Effector memory CD8-positive, alpha-beta T cell (primary cell): ENCODE measurements at places on chromosomes 7 and 10.
A peak's percentile ranks its signal among the peaks of the same experiment; 100 is the strongest.

- DNase-seq = no peak
These were observed 424.2 kb upstream of the LRGUK start for GRCh38 chr7:133702960-133703359.

- no peak for DNase-seq
These were observed 4.7 kb upstream of the NRBF2 start for GRCh38 chr10:63128443-63128842.

GRCh38 chr10:121667948-121668313, 69.7 kb upstream of the FGFR2 start:
- no peak for DNase-seq

- no peak for DNase-seq
These were observed 1.7 kb upstream of the LDB1 start for GRCh38 chr10:102121739-102122372.

- no peak for DNase-seq
These were observed 53.2 kb upstream of the TMEM273 start for GRCh38 chr10:49241385-49241784.

- DNase-seq = no peak
These were observed 241.5 kb upstream of the IGFBP3 start for GRCh38 chr7:46162609-46163008.

DNA sequence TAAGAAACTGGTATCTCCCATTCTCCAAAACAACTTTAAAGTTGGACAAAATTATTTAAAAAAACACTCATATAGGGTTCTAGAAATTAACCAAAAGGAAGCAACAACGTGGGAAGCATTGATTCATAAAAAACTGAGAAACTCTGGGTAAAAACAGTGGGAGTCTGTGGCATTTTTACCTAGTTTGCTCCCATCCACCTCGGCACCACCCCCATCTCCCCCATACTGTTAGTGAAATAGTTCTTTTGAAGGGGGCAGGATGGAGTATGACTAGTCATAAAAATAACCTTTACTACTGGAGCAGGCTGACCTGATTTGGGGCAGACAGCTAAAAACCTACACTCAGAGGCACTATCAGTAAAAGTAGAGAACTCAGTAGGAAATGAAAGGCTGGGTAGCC, 123.2 kb downstream of the AVL9 start:
- no peak for DNase-seq

DNA sequence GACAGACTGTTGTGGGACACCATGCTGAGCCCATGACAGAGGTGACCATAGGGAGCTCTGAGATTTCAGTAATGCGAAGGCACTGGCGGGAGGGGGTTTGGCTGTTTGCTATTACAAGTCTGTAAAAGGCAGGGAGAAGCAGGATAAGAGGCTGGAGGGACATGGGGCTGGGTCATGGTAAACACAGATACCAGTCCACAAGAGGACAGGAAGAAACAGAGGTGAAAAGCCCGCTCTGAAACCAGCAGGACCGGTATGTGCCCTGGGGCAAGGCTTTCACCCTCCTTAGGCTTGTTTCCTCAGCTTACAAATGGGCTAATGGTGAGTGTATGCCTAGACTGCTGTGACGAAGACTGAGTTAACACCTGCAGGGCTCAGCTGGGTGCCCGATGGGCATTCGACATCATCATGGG, 34.1 kb downstream of the ANXA11 start:
- no peak for DNase-seq

GRCh38 chr7:55534262-55534915, 37.9 kb downstream of the VOPP1 start:
- DNase-seq = peak; percentile 39

GRCh38 chr10:128574581-128575210, 448.5 kb upstream of the MKI67 start:
- DNase-seq = no peak

DNA sequence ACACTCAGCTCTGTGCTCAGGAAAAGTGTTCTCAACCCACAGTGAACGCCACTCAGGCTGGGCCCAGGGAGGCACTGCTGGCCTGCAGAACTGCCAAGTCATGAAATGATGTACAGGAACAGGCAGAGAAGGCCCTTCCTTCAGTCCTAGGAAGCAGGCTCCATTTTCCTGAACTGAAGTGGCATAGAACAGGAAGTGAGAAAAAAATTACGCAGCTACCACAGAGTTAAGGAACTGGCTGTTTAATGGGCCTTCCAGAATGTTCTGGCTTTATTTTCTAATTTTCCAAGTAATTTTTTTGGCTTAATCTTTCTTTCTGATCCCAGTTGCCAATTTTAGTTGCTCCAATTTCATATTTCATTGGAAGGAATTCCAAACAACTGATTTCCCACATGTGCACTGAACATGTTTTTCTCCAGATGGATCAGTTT, 39.3 kb downstream of the LRRC18 start:
- DNase-seq = no peak

DNA sequence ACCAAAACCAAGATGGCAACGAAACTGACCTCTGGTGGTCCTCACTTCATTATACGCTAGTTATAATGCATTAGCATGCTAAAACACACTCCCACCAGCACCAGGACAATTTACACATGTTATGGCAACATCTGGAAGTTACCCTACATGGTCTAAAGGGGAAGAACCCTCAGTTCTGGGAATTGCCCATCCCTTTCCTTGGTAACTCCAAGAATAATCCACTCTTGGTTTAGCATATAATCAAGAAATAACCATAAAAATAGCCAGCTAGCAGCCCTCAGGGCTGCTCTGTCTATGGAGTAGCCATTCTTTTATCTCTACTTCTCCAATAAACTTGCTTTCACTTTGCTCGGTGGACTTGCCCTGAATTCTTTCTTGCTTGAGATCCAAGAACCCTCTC, 191.1 kb downstream of the DOCK4 start:
- DNase-seq = no peak

GRCh38 chr10:5559642-5560141, 34.9 kb downstream of the CALML3 start:
- no peak for DNase-seq

- DNase-seq = no peak
These were observed 94.5 kb downstream of the SEC61G start for GRCh38 chr7:54664235-54665228.

DNA sequence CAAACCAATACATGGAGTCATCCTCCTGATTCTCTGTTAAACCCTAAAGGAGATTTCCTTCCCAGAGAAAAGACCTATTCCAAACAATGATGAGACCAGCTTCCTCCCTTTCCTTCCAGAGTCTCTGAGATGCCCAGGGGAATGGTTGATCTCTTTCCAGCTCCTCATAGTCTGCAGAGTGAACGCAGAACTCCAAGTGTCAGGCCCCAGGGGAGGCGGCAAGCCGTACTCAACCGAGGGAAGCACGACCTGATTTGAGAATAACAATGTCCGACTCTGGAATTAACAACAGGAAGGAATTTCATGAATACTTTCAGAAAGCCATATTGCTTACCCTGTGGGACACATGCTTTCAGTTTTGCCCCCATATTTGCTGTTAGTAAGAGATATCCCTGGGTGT, 241.7 kb upstream of the GLI3 start:
- no peak for DNase-seq

GRCh38 chr10:3486346-3487065, 298.5 kb downstream of the KLF6 start:
- no peak for DNase-seq

DNA sequence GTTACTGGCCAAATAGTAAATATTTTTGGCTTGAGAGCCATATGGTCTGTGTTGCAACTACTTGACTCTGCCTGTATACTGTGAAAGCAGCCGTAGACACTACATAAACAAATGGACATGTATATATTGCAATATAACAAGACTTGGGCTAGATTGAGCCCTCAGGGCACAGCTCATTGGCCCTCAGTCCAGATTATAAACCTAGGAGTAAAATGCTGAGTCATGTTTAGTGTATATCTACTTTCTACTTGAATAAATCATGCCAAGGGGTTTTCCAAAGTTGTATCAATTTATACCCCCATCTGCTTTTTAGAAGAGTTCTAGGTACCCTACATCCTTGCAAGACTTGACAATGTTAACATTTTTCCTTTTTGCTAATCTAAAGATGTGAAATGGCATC, 27.4 kb upstream of the POU6F2 start:
- DNase-seq = no peak

- DNase-seq = no peak
These were observed 45.6 kb upstream of the C1GALT1 start for GRCh38 chr7:7136466-7137381.

DNA sequence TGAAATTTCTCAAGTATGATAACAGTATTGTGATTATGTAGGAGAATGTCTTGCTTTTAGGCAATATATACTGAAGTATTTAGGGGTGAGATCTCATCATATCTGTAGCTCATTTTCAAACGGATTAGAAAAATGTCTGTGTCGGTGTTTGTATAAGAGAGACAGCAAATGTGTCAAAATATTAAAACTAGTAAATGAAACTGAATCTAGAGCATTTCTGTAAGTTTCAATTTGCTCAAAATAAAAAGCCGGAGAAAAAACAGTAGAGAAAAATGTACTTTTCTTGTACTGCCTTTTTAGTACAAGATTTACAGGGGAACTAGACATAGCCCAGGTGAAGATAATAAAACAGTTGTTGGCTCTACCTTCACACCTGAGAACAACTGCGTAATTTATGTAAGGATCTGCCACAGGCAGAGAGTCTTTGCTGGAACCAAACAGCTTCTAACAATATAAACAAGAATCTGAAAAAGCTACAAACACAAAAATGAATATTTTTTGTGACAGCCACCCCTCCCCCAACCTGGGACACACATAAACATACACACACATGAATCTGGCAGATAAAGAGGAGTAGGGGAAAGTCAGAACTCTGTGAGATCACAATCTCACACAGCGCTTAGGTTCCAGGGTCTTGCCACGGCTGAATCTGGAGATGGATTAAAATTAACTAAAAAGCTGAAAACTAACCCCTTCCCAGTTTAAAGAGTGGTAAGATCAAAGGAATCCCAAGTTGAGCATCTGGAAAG, 153.3 kb downstream of the AVL9 start:
- no peak for DNase-seq

DNA sequence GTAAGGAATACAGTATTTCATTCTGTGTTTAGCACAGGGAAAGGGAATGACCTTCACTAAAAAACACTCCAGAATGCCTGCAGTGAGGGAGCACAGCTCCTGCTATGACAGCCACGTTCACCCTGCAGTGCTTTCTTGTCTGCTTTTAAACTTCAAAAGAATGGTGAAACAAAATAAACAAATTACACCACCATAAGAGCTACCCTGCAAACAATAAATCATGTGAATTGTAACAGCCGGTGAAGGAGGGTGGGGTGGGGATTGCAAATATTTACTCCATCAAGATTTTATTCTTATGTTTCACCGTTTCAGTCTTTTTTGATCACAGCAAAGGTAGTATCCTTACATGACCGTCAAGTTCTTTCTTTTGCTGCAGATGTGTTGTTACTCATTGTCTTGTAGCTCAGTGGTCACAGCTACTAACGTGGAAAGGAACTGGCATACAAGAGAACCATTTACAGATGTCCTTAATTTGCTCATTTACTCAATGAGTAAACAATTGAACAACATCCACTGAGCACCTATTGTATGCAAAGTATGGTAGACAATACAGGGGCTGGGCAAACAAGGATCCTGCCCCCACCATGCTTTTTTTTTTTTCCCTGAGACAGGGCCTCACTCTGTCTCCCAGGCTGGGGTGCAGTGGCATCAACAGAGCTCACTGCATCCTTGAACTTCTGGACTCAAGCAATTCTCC, 4.1 kb upstream of the CHN2 start:
- no peak for DNase-seq

- DNase-seq = no peak
These were observed 14.3 kb downstream of the UNCX start for GRCh38 chr7:1246871-1247526.

DNA sequence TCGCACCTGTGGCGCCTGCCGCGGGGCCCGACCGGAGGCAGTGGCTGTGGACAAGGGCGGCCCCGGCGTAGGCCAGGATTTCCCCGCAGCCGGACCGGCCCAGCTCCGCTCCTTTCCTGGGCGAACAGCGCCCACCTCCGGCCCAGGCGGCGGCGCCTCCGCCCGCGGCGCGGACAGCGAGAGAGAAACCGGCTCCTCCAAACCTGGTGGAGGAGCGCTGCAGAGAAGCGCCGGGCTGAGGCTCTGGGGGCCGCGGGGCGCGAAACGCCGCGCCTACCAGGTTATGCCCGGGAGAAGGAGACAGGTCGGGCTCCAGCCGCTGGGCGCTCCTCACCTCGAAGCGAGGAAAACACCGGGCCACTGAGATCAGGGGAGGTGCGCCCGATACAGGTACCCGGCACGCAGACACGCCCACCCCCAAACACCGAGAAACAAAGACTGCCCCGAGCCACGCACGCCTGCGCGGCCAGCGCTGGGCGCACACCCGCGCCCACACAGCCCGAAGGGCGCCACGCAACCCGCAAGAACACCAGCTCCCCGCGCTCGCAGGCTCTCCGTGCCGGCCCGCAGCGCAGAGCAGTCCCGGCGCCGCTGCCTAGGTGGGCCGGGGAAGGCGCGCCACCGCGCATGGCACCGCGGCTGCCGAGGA, 3.3 kb downstream of the GRID1 start:
- no peak for DNase-seq

GRCh38 chr10:97119058-97119745, 66.6 kb downstream of the SLIT1 start:
- no peak for DNase-seq

- no peak for DNase-seq
These were observed 213.1 kb upstream of the FRMD4A start for GRCh38 chr10:14543904-14544210.

- DNase-seq = no peak
These were observed 316 bp downstream of the RBM48 start for GRCh38 chr7:92528958-92529264.

- no peak for DNase-seq
These were observed 412.2 kb upstream of the ZMIZ1 start for GRCh38 chr10:78656417-78657162.

- no peak for DNase-seq
These were observed 112.4 kb downstream of the ST7 start for GRCh38 chr7:117065571-117066150.

DNA sequence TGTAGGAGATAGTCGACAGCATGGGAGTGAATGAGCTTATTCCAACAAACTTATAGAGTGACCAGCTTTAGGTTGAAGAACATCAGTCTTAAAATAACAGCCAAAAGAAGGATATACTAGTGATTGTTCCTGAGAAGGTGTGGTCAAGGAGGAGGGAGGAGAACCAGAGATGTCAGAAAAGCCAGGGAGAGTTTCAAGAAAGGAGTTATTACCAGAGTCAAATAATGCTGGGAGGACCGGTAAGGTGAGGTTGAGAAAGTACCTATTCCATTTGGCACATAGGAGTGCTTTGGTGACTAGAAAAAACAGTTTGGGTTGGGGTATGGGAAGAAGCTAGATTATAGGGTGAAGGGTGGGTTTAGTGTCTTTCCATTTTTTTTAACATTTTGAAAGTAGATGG, 5.8 kb downstream of the PTPN12 start:
- no peak for DNase-seq

DNA sequence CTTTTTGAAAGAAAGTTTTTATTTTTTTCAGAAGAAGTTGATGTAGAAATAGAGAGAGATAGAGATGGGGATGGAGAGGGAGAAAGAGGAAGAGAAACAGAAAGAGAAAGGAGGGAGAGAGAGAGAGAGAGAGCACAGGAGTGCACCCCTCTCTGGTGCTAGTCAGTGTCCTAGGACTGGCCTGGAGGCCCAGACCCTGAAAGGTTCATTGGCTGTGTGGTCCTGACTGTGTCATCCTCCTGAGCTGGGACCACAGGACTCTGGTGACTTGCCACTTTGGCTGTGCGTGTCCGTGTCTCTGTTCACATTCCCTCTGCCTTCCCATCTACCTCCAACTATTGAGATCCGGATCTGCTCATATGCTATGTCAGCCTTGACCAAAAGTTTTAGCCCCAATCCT, 62.1 kb upstream of the SHH start:
- DNase-seq = no peak

GRCh38 chr10:8133146-8133545, 78.7 kb downstream of the GATA3 start:
- DNase-seq = no peak
